ENCODE measurements at places on chromosomes 1 and 21. TPM values are rescaled to one million over a fixed set of nuclear protein-coding genes. Genes with fewer than 3 reads are reported as not detected.

Gene KIF17
- 1.2 TPM for total RNA-seq

Gene RGS7
- 5.8 TPM for total RNA-seq

DNA sequence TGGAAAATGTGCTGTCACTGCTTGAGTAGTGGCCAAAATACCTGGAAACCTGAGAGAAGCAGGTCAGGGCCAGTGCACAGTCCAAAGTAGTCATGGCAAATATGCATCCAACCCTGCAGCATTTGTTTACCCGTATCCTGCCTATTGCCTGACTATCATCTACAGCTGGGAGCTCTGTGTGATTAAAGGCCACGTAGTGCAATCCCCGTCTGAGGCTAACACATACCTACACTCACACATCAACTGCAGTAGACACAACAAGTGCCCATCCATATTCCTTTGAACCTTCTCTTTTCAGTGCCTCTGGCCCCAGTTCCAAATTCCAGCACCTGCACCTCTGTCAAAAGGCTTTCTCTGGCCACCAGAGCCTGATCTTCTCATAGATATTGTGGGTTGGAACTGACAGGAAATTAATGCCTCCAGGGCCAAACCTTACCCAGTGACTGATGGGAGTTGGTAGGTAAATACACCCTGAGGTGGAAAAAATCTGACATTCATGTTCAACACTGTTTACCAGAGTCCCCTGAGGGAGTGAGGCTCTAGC is 383.0 kb downstream of the SETD4 start:
- DNase-seq: peak; percentile 36

Gene PHGDH
- total RNA-seq: 569 TPM

Gene KCNA3
- not detected for total RNA-seq

GRCh38 chr1:201774224-201774982 is 54.6 kb upstream of the IPO9 start:
- no peak for DNase-seq

DNA sequence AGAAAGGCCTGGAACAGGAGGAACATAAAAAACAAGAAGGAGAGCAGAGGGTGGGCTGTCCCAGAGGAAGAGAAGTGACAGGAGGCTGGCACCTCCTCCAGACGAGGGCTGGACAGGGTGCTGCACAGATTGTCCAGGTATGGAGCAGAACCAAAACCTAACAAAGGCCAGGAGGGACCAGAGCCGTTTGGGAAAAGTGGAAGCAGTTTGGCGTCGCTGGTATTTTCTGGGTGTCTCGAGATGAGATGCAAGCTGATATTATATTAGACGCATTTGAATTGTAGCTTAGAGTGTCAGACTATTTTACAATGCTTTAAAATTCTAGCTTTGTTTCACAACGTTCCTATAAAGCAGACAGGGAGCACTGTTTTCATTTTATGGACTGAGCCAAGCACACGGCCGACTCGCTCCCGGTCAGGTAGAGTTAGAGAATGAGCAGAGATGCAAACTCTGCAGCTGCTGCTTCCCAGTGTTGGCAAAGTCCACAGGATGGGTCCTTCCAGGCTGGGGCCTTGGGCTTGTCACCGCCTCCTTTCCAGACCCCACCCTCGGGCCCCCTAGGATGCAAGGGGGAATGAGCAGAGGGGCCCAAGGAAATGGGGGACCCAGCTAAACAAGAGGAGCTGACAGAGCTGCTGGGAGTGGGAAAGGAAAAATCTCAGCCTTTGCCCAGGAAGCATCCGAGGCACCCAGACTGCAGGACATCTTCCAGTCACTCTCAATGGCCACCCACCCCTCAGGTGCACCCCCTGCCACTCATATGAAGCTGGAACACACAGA is 60.8 kb upstream of the TMPRSS2 start:
- no peak for DNase-seq

- DNase-seq: peak; percentile 19
These were observed 432 bp downstream of the AKT3 start for GRCh38 chr1:243849421-243850201.

Measured in PC-9 (cell line).